ENCODE measurements at places on chromosomes 11 and 22.

- DNase-seq: no peak
Measured at GRCh38 chr11:64854534-64855502, 10.4 kb upstream of the CDC42BPG start.

DNA sequence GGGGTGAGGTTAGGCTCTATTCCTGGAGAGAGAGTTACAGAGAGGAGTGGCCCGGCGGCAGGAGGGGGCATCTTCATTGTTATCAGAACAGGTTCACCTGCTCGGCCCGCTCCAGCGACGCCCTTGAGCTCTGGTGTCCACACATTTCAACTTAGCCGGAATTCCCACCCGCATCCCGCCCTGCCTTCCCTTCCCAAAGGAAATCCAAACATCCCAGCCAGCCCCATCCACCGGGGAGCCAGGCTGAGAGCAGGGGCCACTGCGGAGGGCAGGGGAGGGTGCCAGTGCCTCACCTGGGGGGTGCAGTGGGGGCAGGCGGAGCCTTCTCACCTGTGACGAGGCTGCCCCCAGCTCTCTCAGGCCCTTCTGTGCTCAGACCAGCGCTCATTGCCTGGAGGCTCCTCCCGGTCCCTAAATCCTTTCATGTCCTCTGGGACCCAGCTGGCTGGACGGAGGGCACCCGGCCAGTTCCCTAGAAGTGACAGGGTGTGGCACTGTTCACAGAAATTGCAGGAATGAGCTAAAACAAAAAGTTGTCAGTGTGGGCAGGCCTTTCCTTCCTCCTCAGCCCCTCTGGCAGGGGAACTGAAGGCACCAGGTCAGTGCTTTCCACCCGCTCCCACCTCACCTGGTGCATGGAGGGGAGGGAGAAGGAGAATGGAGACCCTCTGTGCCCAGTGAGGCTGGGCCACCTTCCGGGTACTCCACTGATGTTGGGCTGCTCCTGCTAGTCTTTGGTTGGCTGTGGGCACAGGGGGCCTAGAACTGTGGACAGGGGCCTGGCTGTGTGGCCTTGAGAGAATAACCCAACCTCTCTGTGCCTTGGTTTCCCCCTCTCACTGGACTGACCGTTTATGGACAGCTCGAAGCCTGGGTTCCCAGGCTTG is 2.2 kb upstream of the MRGPRG start:
- DNase-seq: no peak

DNA sequence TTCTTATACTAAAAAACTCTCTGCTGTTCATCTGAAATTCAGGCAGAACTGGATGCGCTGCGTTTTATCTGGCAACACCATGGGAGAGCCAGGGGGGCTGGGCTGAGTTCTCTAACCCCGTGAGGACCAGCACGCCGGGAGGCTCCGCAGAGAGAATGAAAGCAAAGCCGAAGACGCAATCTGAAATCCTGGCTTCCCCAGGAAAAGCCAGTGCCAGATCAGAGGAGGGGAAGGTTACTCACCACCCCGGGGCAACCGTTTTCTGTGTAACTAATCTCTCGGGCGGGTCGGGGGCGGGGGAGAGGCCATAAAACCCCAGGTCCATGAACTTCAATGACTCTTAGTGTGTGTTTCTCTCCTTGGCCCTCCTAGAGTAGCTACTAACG is 99.4 kb downstream of the SHANK2 start:
- no peak for DNase-seq

DNA sequence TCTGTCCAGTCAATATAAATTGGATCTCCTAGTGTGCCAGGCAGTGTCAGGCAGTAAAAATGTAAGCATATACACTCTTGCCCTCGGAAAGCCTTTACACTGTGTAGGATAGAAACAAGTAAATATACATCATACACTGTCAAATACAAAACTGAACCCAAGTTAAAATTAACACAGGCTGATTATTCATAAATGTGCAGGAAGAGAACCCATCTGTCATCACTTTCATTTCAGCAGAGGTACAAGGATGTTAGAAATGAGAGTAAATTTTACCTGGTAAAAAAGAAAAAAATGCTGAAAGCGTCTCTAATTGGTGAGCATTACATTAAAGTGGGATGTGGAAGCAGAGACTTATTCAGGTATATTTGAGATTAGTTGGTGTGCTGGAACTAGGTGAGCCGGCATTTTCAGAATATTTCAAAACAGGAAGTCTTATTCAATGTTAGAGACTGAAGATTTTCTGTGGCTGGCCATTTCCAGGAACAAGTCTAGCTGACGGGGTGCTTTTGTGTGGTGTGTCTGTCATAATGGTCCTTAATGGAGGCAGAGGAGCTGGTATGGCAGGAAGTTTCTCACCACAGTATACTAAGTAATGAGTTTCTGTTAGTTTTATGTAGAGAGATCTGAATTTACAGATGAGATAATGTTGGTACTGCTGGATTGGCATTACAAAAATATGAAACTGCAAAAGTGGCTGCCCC is 192.6 kb downstream of the CASP12 start:
- peak; percentile 47 for DNase-seq

DNA sequence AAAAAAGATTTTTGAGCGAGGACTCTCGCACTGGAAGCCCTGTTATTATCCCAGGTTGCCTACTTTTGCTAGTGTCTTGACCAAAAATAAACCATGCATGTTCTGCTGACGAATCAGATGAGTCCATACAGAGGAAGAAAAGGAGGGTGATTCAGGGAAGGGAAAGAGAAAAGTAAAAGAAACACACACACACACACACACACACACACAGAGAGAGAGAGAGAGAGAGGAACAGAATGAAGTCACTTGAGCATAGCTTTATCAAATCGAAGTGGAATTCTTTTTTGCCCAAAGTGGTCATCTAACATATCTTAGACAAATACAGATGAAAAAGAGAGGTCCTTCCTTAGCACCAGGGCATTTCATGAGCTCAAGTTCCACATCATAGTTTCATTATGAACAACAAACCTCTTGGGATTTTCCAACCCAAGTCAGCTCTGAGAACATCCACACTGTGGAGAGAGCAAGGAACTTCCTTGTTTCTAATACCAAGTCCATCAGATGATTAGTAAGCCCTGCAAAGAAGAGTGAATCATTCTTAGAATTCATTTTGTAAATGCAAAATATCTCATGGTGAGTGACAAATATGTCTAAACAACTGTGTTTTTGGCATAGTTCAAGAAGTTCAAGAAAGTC is 7.7 kb upstream of the MMP12 start:
- DNase-seq: no peak

DNA sequence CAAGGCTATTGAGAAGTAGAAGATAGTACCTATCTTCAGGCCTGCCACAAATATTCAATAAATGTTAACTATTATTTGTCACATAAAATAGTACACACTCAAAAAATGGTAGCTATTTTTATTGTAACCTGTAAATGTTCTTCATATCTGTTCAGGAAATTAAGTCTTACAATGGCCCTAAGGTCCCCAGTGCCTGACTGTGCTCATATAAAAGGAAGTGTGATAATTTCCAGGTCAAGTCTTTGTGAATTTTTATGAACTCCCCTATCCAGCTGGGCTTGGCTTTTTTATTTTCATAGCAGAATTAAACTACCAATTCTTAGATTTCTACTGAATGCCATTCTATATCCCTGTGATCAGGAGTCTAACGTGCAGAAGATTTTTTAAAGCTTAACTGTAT is 284.2 kb upstream of the PITPNB start:
- no peak for DNase-seq

GRCh38 chr11:83689144-83689780 is 403.1 kb upstream of the CCDC90B start:
- no peak for DNase-seq

DNA sequence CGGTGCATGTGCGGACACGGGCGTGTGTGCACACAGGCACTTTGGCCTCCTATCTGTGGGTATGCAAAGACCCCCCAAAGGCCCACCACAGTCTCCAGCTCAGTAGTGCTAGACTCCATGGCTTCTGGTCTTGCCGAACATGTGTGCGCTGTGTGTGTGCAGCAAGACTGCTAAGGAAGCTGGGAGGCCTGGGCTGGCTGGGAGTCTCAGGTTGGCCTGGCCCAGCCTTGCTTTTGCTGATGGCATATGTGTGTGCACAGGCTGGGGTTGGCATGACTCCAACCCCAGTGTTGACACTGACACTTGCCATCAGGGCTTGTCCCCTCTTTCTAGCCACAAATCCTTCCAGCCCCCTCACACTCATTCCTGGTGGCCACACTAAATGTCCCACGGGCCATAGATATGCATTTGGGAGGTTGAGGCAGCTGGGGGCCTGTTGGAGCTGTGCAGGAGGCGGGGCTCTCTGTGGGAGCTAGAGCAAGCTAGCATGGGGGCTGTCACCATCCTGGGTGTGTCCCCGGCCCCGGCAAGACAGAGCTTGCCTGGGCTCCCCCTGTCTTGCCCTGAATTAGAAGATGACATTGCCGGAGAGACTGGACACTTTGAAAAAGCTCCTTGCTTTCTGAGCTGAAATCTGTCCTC is 60.9 kb upstream of the NECTIN1 start:
- no peak for DNase-seq

DNA sequence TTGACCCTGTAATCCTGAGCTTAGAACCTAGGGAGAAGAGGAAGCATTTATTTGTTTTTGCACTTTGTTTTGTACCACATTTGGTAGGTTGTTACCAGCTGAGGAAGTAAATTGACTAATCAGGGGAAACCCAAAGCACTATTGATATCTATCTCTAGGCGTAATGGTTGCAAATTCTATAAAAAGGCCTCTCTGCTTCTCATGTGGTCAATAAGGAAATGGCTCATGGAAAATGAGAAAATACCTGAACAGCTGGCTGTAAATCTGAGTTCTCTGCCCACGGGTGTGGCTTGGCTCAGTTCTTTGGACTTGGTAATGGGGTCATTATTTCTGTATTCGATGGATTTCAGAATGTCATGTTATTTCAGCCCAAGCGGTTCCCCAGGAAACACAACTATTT is 42.4 kb downstream of the BARX2 start:
- no peak for DNase-seq

DNA sequence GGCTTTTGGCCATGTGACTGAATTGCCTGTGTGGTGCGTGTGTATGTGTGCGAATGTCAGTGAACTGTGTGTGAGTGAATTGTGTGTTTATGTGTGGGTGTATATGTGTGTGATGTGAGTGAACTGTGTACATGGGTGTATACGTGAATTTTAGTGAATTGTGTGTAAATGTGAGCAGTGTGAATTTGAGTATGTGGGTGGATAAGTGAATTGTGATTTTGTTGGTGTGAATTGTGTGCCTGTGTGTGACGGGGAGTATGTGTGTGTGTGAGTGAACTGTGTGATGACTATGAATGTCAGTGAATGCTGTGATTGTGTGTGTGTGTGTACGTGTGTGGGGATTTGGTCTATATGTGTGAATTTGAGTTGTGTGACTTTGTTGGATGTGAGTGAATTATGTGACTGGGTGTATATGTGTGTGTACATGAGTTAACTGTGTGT is 3.5 kb downstream of the DDTL start:
- no peak for DNase-seq

DNA sequence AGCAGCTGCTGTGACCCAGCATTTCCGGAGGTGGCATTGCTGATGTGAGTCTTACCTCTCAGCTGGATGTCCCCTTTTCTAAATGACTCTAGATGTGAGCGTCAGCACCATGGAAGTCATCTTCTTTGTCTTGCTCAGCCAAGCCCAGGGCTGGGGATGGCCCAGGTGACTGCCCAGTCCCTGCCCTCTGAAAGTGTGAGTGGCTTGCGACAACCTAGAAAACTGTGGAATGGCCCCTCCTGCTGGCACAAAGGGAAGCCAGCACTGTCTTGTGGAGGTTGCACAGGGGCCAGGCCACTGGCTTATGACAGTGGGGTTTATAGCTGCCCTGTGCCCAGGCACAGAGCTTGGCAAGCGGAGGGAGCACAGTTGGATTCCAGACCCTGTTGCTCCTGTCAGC is 6.2 kb downstream of the TUB start:
- DNase-seq: no peak

DNA sequence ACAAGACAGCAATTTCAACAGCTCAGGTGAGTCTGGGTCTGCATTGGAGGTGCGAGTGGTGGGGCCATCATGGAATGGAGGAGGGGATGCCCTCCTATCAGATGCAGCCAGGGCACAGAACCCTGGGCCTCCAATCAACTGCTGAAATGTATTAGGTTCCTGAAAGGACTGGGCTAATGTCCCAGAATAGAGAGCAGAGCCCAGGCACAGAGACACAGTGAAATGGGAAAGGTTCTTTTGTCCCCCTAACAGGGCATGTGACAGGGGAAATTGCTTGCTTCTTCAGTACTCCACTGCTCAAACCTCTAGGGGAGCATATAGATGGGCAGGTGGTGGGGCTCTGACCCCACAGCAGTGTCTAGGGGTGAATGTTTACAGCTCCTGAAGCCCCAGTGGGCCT is 87.3 kb upstream of the CLPB start:
- DNase-seq: no peak

DNA sequence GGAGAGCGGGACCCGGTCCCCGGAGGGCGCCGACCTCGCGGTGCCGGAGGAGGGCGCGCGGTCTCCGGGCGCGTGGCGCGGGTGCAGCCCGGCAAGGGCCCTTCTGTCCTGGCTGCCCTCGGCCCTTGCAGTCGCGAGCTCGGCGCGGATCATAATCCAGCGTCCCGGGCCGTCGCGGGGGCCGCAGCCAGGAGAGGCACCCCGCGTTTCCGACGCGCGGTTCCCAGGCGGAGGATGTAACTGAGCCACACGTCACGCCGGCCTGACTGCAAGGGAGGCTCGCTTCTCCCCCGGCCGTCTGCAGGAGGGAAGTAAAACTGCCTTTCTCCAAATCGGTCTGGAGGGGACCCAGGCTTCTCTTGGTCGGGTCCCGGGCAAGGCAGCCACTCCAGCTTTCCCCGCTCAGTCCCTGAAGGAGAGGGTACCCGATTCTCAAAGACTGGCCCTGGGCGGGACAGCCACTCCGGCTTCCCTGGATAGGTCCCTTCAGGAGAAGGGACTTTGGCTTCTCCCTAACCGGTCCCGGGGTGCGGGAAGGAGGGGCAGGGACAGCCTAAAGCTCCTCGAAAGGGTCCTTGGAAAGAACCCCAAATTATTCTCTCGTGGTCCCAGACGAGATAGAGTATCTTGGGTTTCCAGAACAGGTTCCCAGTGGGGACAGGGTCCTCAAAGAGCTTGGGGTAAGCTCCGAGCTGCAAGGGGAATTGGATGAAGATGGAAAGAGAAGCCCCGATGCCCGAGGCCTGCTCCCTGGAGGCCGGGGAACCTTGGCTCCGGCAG is 836 bp downstream of the SPON1 start:
- no peak for DNase-seq

DNA sequence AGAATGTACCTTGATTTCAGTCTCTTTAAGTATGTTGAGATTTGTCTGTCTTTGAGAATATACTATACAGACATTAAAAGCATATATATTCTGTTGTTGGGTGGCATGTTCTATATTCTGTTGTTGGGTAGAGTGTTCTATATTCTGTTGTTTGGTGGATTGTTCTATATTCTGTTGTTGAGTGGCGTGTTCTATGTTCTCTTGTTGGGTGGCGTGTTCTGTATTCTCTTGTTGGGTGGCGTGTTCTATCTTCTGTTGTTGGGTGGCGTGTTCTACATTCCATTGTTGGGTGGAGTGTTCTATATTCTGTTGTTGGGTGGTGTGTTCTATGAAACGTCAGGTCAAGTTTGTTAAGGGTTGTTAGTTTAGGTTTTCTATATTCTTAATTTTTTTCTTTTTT is 27.1 kb upstream of the CTTN start:
- no peak for DNase-seq

Data from stimulated activated CD8-positive, alpha-beta memory T cell treated with anti-CD3 and anti-CD28 coated beads, Interleukin-12 subunit alpha, Interleukin-12 subunit beta, amount 100 ng/mL, for 1 hour (primary cell).